CD8-positive, alpha-beta memory T cell (primary cell): ENCODE measurements at places on chromosomes 3 and 15. TPM values are rescaled to one million over a fixed set of nuclear protein-coding genes. Genes with fewer than 3 reads are reported as not detected.

The SIDT1 gene
- total RNA-seq: 16.6 TPM

GRCh38 chr3:197564097-197564843 is 8.5 kb upstream of the BDH1 start:
- no peak for DNase-seq

DNA sequence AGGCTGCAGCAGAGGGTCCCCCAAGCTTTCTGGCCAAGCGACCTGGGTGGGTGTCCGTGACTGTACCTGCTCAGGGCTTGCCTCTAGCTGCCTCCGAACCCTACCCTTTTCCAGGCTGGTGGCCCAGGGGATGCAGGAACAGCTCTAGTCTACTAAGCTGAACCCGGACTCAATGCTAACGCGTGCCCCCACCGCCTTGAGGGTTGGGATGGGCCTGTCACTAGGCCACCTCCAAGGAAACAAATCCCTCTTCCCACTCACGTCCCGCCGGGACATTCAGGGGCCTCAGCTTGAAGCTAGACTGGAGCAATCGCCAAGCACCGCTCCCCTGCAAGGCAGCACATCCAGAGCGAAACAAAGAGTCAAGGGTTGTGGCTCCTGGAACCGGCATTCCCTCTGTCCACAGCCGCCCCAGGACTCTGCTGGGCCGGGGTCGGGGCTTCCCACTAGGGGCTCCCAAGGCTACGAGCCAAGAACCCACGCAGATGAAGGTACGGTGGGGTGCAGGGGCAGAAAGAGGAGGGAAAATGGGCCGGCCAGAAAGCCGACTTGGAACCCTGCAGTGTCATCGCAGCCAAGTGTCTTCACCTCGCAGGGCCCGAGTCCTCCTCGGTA is 2.9 kb downstream of the FBXL22 start:
- DNase-seq: no peak

GRCh38 chr15:73869216-73869995 is 4.0 kb upstream of the TBC1D21 start:
- no peak for DNase-seq

DNA sequence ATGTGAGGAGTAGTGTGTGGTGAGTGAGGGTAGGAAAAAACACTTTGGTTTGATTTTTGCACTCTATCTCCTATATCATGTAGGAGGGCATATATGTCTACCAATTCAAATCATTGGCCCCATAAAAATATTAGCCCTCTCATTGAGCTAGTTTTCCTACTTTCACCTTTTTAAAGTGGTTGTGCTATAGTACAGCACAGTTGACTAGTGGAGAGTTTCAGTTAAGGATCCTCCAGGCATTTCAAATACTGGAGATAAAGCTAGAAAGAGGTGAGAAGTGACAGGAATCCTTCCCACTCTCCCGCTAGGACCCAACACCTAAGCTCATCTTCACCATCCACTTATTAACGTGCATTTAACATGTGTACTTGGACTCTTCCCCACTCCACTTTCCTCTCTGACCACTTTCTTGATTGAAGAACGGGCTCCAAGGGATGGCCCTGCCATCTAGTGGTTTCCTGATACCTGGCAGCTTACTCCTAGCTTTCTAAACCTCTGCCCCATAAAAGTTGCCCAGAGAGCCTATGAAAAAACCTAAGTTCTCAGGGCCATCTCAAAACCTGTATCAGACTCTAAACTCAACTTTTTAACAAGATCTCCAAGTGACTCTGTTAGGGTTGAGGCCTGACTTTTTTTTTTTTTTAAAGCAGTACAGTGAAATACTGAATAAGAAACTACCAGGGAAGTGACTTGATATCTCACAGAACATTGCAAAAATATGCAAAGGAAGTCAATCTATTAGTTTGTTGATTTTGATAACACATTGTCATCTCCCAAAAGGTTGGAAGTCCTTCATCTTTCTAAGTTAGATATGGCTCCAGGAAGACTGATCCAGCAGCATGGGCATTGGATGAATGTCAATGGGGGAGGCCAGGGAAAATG is 17.9 kb downstream of the IL12A start:
- DNase-seq: no peak

The TMEM266 gene
- total RNA-seq: 0.11 TPM

DNA sequence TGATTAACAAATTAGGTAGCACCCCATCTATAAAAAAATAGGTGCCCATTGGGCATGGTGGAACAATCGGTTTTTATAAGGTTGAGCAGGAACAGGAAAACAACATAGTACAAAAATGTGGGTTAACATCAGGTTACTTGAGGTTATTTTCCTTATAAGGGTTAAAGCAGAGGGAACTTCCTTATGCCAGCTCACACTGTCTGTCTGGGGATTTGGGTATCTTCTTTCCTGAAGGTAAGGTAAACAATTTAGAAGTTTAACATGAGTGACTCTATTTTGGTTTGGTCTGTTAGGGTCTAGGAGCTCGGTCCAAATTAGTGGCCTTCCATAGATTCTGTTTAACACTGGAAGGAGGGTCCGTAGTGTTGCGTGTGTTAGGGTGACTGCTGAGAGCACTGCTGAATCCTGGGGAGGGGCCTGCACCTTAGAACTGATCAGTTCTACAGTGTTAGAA is 14.7 kb downstream of the CHD2 start:
- no peak for DNase-seq
